Gastroesophageal sphincter (tissue), 4 donors: ENCODE measurements at places on chromosomes 12 and 14. TPM values are rescaled to one million over a fixed set of nuclear protein-coding genes. Genes with fewer than 3 reads are reported as not detected.
A peak's percentile ranks its signal among the peaks of the same experiment; 100 is the strongest.

Gene PMEL
- total RNA-seq, result 0.67 TPM

GRCh38 chr12:106248312-106248845 lies 559 bp upstream of the CKAP4 start:
- ATAC-seq, result peak; percentile 52

DNA sequence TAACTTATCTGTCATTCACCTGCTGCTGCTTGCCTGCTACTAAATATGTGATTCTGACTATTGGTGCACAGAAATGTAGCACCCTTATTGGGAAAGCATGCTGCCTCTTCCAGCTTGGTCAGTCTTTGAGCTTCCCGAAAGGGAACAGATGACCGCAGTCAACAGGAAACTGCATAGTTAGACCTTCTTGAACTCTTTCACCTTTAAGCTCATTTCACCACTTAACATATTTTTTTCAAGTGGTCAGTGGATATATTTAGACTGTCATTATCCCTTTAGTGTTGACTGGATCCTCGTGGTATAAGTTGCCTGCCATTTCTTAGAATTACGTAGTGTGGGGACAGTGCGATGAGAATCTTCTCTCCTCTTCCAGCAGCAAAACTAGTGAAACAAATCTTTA lies 224.9 kb downstream of the FBXL14 start:
- no peak for ATAC-seq

DNA sequence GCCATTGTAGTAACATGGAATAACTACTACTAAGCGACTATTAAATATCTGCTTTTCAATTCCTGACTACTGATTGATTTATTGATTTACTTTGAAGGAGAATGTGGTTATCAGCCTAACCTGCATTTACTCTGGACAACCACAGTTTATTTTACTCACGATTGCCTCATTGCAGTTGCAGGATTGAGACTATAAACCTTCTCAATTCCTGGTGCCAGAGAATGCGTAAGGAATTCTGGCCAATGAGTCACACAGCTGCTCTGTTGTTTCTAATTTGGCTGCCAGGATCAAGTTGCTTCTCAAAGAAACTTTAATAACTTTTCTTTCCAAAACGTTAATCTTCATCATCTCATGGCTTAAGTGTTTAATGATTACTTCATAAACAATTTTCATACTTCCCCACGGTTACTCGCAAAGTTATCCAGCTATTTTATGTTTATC lies 13.1 kb upstream of the TMTC1 start:
- ATAC-seq, result peak; percentile 86

- no peak for ATAC-seq
Measured at GRCh38 chr12:126708492-126708896, 1558.5 kb upstream of the TMEM132C start.

- ATAC-seq, result no peak
Measured at GRCh38 chr12:68428211-68428610, 96.0 kb upstream of the MDM1 start.

GRCh38 chr14:32913725-32914124 lies 25.0 kb upstream of the NPAS3 start:
- ATAC-seq, result no peak

GRCh38 chr14:105160776-105161175 lies 7.8 kb downstream of the JAG2 start:
- no peak for ATAC-seq
